Fibroblast of skin of left biceps (primary cell): ENCODE measurements at places on chromosomes 2 and 18.

- DNase-seq, result peak; percentile 3
These were observed 414.2 kb upstream of the CHST9 start for GRCh38 chr18:27599202-27599829.

DNA sequence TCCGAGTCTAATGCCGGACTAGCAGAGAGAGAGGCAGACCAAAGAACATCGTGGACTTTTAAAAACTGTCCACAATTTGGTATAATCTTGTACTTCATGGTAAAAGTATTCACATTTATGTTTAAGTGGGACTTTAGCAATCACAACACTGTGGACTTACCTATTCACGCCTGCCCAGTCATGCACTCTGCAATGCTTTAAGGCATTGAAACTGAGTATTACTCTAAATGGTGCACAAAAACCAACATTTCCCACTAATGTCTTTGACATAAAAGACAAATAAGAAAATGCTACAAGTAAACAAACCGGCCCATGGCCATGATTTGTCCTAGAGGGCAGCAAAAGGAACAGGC is 91.3 kb downstream of the ACVR1 start:
- no peak for DNase-seq

GRCh38 chr2:73176205-73176880 is 26.0 kb upstream of the NOTO start:
- no peak for DNase-seq

DNA sequence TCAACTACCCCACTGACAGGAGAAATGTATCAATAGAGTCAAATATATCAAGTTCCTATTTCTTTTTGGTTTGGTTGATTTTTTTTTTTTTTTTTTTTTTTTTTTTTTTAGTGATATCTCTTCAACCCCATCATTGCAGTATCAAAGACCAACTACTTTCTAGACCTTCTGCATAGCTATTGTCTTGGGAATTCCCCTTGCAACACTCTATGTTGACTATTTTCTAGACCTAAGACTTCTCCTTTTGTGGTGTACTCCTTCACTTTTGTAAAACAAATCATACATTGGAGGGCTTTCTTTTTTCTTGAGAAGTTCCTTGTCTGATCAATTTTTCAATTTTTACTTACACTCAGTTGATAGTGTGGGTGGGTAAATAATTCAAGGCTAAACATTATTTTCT is 46.5 kb upstream of the NR4A2 start:
- DNase-seq, result no peak

GRCh38 chr18:23743733-23744333 is 54.6 kb downstream of the LAMA3 start:
- DNase-seq, result no peak

DNA sequence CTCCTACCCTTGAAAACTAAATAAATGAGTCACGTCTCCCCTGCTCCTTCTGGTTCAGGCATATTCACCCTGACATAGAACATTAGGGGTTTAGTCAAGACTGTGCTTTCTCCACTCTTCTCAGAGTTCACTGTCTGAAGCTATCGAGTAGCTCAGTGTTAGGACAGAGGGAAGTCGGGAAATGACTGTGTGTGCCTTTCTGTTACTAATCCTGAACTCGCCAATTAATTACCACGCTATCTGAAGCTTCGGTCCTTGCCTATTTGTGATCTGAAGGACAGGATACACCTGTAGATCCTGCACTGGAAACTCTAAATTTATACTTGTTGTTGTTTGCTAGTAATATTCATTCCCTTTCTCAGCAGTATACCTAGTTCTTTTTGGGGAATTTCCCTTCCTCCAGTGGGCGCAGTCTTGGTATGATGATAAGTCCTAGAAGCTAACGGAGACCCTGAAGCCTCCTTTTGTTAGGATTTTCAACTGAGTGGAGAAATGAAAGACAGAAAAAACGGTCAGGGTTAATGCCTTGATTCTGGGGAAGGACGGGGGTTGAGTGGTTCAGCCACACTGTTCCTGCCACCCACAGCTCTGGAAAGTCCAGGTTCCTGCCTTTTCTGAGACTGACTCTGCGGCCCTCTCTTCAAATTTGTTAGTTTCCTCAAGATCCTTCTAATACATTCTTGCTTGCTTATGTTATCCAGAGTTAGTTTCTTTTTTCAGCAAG is 218.0 kb downstream of the DLGAP1 start:
- no peak for DNase-seq

- no peak for DNase-seq
These were observed 516.9 kb downstream of the ARHGAP15 start for GRCh38 chr2:143645921-143646645.
